ENCODE measurements at places on chromosomes 13 and 19.

DNA sequence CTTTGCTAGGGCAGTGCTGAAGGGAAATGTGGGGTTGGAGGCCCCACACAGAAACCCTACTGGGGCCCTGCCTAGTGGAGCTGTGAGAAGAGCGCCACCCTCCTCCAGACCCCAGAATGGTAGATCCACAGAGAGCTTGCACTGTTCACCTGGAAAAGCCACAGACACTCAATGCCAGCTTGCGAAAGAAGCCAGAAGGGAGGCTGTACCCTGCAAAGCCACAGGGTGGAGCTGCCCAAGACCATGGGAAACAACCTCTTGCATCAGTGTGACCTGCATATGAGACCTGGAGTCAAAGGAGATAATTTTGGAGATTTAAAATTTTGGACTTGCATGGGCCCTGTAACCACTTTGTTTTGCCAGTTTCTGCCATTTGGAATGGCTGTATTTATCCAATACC, 615.4 kb upstream of the MIR17HG start:
- no peak for DNase-seq

GRCh38 chr13:59360108-59360507, 803.6 kb downstream of the DIAPH3 start:
- DNase-seq, result no peak

GRCh38 chr19:58218899-58219298, 9.8 kb upstream of the ZNF544 start:
- DNase-seq, result no peak

GRCh38 chr19:45901432-45901911, 941 bp downstream of the MYPOP start:
- no peak for DNase-seq

- DNase-seq, result no peak
Measured at GRCh38 chr13:28859069-28859468, 38.9 kb downstream of the MTUS2 start.

GRCh38 chr13:27619728-27620376, 477 bp downstream of the LNX2 start:
- peak; percentile 12 for DNase-seq

- no peak for DNase-seq
Measured at GRCh38 chr13:37303606-37304005, 198.1 kb upstream of the CSNK1A1L start.

- no peak for DNase-seq
Measured at GRCh38 chr19:3985643-3986259, 488 bp upstream of the EEF2 start.

DNA sequence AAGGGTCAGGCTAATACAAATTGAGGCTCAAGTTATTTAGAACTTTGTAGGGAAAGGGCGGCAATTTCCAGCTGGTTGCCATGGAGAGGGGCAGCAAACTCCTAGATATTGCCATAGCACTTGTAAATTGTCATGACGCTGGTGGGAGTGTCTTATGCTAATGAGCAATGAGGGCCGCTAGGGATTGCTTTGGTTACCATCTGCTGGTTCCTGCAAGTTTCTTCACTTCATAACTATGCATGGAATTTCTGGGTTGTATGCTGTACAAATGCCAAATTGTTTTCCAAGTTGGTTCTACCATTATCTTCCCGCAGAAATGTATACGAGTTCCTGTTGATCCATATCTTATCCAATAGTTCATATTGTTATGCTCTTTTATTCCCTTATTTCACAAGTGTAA, 1339.4 kb downstream of the EFNB2 start:
- no peak for DNase-seq

- no peak for DNase-seq
Measured at GRCh38 chr19:44613295-44614178, at the start of gene IGSF23. TSS of gene IGSF23 (plus strand) at chr19:44613563. CDS start at chr19:44613646, 83 bp downstream.

DNA sequence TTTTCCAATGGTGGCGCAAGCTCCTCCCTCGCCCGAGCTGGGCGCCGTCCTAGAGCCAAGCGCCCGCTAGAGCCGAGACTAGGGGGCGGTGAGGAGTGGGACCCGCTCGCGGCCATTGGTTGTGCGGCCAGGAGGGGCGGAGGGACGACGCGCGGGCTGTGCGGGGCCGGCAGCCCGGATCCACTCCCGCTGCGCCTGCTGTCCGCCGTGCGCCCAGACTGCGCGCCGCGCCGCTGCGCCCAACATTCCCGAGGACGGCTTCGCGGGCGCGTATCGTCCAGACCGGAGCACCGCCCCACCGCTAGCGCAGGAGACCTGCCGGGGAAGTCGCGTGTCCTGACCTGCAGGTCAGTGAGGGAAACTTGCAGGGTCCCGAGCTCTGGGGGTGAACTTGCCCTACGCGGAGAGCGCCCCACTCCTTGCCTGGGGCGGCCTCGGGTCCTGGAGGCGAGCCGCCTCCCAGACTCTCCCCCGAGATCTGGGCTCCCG, at the start of gene SERTM1:
SERTM1 (plus strand) TSS at position 183 of the 489 bp plus-strand sequence. CDS start 21,059 bp downstream, outside the sequence.
- DNase-seq, result no peak

GRCh38 chr19:12140545-12141404, 625 bp upstream of the ZNF20 start:
- DNase-seq, result peak; percentile 83

- DNase-seq, result no peak
Measured at GRCh38 chr19:35843676-35844481, 8.4 kb downstream of the NPHS1 start.

DNA sequence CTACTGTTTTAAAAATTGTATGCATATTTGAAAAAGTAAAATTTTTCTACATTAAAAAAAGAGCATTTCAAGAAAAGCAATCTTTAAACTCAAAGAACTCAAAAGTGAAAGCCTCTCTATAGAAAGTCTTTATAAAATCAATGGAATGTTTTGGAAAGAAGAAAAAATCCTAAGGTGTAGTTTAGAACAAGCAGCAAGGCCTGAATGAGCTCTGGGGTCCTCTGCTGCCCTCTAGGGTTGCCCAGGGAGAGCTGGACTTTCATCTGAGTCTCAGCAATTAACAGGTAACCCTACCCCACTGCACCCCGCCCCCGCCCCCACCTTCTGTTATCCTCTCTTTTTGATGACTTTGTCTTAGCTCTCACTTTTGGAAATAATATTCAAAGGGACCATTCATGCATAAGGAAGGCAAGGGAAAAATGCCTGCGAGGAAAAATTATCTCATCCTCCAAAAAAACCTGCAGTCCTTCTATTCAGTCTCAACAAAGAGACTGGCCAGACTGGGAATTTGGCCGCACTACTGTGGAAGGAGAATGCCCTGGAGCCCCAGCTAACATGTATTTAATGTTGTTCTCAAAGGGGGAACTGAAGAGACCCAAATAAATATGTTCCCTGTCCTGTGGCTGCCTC, 24.1 kb downstream of the SLC25A30 start:
- DNase-seq, result no peak

GRCh38 chr13:72255908-72256307, 388.9 kb upstream of the DACH1 start:
- DNase-seq, result no peak

DNA sequence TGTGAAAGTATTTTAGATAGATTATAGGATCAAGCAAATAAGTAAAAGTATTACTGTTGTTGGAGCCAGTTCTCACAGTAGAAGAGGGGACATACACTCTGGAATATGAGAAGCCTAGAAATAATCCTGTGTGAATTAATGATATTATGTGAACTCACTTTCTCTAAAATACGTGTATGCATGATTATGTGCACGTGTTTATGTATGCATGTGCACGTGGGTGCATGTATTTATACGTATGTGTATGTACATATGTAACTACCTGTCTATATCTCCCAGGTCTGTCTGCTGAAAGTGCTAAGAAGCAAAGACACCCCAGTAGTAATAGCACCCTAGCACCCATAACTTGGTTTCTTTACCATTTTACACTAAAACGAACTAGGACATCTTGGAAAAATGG, 41.5 kb upstream of the PDX1 start:
- no peak for DNase-seq

- DNase-seq, result no peak
Measured at GRCh38 chr19:17245535-17245984, at the start of gene NR2F6. TSS of gene NR2F6 (minus strand) at chr19:17245919. CDS start at chr19:17245220, 699 bp downstream.

DNA sequence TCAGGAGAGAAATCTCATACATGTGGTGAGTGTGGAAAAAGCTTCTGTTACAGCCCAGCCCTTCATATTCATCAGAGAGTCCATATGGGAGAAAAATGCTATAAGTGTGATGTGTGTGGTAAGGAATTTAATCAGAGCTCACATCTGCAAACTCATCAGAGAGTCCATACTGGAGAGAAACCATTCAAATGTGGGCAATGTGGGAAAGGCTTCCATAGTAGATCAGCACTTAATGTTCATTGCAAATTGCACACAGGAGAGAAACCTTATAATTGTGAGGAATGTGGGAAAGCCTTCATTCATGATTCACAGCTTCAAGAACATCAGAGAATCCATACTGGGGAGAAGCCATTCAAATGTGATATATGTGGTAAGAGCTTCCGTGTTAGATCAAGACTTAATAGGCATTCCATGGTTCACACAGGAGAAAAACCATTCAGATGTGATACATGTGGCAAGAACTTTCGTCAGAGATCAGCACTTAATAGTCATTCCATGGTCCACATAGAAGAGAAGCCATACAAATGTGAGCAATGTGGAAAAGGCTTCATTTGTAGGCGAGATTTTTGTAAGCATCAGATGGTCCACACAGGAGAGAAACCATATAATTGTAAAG, 15.2 kb downstream of the ZNF221 start:
- no peak for DNase-seq

DNA sequence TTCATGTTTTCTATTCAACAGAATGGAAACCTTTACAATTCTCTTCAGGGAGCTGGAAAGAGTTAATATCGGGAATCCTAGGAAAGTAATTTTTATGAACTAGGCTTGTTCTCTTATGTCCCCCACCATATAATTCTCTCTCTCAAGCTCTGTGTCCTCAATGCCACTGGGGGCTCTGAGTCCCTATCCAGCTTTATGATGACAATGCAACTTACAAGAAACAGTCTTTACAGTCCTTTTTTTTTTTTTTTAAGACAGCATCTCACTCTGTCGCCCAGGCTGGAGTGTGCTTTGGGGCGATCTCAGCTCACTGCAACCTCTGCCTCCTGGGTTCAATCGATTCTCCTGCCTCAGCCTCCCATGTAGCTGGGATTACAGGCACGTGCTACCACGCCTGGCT, 31.2 kb upstream of the TM9SF2 start:
- DNase-seq, result no peak

DNA sequence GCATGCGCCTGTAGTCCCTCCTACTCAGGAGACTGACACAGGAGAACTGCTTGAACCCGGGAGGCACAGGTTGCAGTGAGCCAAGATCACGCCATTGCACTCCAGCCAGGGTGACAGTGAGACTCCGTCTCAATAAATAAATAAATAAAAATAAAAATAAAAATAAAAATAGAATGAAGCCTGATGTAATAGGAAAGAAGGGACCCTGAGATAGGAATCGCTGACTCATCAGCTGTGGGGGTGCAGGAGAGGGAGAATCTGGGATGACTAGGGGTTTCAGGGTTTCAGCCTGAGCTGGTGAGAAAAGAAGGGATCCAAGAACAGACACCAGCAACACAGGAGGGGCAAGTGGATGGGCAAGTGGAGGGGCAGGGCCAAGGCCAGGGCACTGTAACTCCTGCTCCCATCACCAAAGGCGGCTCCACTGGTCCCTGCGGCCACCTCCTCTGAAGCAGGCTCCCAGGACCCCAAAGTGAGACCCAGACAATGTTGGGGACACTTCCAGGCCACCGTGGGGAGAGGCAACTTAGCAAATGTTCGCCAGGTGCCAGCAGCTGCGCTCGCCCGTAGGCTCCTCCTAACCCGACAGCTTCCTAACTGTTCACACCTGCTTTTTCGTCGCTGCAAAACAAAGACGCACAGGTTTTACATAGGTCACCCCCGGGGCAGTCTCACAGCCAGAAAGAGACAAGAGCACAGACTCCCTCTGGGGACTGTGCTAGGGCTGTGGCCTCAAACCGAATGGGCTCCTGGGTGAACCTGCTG, 1.2 kb downstream of the HAUS8 start:
- no peak for DNase-seq

GRCh38 chr13:100333141-100333540, 244.2 kb downstream of the PCCA start:
- DNase-seq, result no peak

DNA sequence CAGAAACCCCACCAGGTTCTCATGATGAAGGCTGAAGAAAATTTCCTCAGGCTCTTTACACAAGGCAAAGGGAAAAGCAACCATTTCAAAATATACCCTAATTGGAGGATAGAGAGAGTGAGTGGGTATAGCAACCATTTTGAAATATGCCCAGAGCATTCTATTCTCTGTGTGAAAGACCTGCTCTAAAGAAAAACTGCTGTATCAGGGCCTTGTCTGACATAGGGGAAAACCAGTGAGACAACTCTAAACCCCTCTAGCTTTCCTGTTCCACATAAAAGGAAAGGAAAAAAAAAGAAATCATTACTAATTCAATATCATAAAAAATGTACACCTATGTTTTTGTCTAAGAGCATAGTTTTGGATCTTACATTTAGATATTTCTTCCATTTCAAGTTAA, 42.3 kb downstream of the TPTE2 start:
- DNase-seq, result no peak

- no peak for DNase-seq
Measured at GRCh38 chr13:20799726-20800416, 26.1 kb upstream of the EEF1AKMT1 start.

DNA sequence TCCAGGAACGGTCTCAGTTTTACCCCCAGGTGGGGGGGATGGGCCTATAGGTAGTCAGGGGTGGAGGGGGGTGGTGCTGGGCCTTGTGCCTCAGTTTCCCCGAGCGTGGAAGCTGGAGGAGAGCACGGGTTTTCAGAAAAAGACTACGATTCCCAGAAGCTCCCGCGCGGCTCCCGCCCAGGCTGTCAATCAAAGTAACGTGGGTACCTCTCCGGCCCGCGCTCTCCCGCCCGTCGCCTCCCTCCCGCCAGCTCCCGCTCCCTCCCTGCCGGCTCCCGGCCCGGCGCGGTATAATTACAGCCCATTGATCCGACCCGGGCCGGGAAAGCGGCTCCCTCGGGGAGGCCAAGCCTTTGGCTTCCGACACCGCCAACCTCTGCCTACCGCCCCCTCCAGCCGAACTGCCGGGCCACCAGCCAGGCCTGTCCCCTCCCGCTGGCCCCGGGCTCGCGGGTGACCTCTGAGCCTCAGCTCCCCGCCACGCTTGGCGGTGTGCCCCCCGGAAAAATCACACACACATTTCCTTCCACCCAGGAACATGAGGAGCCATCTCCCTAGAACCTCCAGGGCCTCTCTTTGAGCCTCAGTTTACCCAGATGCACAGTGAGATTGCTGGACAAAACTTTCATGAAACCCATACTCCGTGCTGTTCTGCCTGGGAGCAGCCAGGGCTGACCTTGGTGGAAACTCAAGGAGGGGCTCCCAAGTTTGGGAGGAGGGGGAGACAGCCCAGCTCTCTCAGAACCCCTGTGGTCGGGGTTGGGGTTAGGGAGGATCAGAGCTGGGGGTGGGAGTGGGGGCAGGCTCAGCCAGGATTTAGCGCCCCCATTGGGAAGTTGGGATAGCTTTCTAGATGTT, 7.3 kb upstream of the TLE2 start:
- DNase-seq, result peak; percentile 69

GRCh38 chr13:93673885-93674284, 447.3 kb downstream of the GPC6 start:
- no peak for DNase-seq

- DNase-seq, result no peak
Measured at GRCh38 chr13:75135325-75135825, 346.6 kb downstream of the TBC1D4 start.
